ENCODE measurements at places on chromosomes 2 and 18. TPM values are rescaled to one million over a fixed set of nuclear protein-coding genes. Genes with fewer than 3 reads are reported as not detected.

Gene FSHR
- not detected for polyA plus RNA-seq

Gene LRRC30
- not detected for polyA plus RNA-seq

Gene PPIL3
- polyA plus RNA-seq, result 25.2 TPM

Gene VAMP8
- 355 TPM for polyA plus RNA-seq

Gene PIEZO2
- not detected for polyA plus RNA-seq

Gene RAB6C
- polyA plus RNA-seq, result not detected

Gene HOXD13
- polyA plus RNA-seq, result not detected

Gene MTX2
- 21.6 TPM for polyA plus RNA-seq

Gene CPO
- not detected for polyA plus RNA-seq

Gene ARHGEF4
- 5.3 TPM for polyA plus RNA-seq

Gene RNPEPL1
- 101 TPM for polyA plus RNA-seq

Gene SERPINB4
- polyA plus RNA-seq, result not detected

Gene KCNE4
- not detected for polyA plus RNA-seq

Gene MSH6
- 17.6 TPM for polyA plus RNA-seq

Gene CNDP1
- not detected for polyA plus RNA-seq

Gene NBEAL1
- polyA plus RNA-seq, result 8.5 TPM

Gene ALPG
- not detected for polyA plus RNA-seq

Gene SULT1C4
- polyA plus RNA-seq, result not detected

Gene OSGEPL1
- polyA plus RNA-seq, result 10.3 TPM

Gene CETN1
- not detected for polyA plus RNA-seq

Gene CRACDL
- 1.2 TPM for polyA plus RNA-seq

- no peak for DNase-seq
Measured at GRCh38 chr2:127847931-127848330, 10.0 kb downstream of the POLR2D start.

- no peak for DNase-seq
Measured at GRCh38 chr2:121947674-121948073, 192.2 kb downstream of the TSN start.

DNA sequence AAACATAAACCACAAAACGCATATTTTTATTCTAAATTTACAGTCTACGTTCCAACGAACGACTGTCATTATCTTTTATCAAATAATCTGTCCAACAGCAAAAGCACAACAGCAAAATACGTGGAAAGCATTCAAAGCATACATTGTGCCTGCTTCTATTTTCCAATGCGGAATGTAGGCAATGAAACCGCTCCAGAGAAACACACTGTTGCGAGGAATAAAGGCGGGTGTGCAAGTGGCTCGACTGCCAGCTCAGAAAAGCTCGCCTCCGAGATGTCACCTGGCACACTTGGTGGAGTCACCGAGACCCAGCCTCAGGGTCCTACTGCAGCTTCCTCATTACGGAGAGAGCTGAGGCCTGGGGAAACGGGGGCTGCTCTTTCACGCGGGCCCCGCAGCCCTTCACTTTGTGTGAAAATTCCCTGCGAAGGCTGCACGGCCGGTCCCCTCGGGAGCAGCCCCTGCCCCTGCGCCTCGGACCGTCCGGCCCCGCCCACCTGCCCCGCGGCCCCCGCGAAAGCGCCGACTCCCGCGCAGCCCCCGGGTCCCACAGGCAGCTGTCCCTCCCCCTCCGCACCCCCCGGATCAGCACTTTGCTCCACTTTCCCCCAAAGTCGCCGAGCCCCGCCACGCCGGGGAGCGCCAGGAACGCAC is 752 bp downstream of the MGAT4A start:
- peak; percentile 55 for DNase-seq

DNA sequence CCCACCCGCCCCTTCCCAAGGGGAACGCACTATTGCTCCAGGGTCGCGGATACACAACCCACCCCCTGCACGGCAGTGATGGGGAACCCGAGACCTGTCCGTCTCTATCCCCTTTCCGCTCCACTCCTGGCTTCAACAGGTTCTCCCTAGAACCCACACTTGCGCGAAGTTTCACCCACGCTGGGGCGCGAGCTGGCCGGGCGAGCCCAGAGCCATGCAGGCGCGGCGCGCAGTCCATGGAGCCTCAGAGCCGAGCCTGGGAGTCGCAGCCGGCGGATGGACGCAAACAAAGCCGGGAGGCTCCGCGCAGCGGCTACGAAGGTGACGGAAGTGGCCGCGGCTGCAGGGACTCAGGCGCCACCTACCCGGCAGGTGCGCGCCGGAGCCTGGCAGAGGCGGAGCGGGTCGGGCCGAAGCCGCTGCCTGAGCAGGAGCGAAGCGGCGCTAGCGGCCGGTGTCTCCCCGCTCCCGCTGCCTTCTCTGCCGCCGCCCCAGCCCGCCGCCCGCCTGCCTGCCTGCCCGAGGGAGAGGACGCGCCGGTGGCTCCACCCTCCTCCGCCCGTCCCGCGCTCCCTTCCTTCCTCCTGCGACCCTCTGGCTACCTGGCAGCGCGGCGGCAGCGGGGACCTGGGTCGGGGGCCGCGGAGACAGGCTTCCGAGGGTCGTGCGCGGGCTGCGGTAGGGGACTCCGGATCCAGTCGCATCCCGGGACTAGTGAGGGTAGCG is 14.0 kb downstream of the ALPG start:
- no peak for DNase-seq

DNA sequence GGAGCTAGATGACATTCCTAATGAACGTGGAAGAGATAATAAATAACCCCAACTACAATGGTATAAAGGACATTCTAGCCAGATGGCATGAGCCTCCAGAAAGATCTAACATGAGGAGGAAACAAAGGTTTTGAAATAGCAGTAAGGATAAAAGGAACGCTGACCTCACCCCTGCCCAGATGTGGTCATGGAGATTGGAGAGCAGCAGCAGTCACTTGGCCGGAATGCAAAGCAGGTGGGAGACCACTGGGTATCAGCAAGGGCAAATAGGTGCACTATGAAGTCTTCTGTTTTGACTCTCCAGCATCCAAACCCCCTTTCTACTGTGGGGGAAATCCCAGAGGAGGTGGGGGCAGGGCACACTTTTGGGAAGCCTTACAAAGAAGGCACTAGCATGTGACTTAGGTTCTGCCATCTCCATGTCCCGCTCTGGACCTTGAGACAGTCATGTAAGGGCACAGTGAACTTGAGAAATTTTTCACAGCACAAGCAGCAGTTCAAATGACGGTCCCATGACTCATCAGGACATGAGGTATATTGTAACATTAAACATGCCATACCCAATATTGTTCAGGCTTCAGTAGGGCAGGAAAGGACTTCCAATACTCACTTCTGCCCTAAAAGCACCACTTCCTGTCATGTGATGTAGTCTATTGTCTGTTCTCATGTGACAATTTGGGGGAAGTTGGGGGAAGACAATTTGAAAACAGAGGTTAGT is 55.2 kb downstream of the METTL4 start:
- no peak for DNase-seq

GRCh38 chr2:237895544-237896506 is 36.4 kb downstream of the RAMP1 start:
- peak; percentile 33 for DNase-seq

DNA sequence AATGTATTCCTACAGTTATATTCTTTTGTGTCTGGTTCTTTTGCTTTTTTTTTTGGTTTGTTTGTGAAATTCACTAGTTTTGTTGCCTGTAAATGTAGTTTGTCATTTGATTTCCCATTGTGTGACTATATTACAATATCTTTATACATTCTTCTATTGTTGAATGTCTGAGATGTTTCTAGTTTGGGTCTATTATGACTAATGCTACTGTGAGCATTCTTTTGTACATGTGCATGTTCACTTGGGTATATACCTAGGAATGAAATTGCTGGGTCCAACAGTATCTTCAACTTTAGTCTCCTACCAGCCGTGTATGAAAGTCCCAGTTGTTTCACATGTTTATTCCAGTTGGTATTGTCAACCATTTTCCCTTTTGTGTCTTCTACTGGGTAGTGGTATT is 112.7 kb upstream of the RBMS1 start:
- no peak for DNase-seq

- no peak for DNase-seq
Measured at GRCh38 chr2:105788670-105789290, 44.1 kb downstream of the NCK2 start.

GRCh38 chr2:209965723-209966122 is 36.7 kb upstream of the RPE start:
- no peak for DNase-seq

DNA sequence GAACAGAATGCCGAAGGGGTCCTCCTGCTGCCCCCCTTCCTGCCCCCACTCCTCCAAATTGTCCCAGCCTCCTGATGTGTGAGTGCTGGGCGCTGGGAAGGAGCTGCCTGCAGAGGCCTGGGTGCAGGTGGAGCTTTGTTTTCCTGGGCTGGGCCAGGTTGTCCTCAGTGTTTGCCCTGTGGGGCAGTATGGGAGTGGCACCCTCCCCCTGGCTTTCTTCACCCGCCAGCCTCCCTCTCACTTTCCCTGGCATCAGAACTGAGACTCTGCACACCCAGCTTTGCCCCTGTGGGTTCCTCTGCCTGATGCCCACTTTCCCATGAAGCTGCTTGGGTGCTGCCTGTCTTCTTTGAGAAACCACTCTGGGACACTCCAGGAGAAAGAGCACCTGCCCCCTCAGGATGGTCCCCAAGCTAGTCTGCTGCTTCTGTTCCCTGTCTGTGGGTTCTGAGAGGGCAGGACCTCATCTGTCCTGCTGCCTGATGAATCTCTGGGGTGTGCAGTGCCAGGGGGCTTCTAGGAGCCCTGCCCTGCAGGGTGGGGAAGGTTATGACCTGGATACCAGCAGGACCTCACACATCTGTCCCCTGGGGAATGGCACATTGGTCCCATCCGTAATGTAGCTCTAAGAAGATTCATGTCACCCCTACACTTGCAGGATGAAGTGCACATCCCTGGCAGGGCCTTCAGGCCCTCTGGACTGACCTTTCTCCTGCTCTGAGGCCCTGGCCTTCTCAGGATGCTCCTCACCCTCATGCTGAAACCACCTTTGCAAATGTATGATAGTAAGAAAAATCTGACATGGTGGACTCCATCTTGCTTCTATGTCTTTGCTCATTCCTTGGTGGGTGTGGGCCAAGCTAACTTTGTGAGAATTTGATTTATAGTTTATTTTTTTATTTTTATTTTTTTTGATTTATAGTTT is 146.8 kb upstream of the HS6ST1 start:
- DNase-seq, result no peak

DNA sequence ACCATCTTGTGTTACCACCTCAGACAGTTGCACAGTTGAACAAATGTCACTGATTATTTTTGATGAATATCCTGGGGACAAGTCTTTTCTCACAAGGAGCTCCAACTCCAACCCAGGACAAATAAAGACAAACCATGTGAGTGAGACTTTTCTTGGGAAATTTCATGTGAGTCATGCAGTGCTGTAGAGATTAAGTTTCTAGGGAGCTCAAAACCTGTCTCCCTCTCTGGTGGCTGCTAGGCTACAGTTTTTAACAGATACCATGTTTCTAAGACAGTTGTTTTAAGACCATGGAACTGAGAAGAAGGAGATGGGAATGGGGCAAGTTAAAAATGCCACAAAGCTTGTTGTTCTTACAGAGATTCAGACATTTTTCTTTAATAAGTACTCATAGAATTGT is 255.5 kb downstream of the RIT2 start:
- no peak for DNase-seq

- DNase-seq, result no peak
Measured at GRCh38 chr2:69644506-69644979, 1.0 kb upstream of the AAK1 start.

GRCh38 chr2:174610243-174610995 is 12.8 kb upstream of the WIPF1 start:
- no peak for DNase-seq

DNA sequence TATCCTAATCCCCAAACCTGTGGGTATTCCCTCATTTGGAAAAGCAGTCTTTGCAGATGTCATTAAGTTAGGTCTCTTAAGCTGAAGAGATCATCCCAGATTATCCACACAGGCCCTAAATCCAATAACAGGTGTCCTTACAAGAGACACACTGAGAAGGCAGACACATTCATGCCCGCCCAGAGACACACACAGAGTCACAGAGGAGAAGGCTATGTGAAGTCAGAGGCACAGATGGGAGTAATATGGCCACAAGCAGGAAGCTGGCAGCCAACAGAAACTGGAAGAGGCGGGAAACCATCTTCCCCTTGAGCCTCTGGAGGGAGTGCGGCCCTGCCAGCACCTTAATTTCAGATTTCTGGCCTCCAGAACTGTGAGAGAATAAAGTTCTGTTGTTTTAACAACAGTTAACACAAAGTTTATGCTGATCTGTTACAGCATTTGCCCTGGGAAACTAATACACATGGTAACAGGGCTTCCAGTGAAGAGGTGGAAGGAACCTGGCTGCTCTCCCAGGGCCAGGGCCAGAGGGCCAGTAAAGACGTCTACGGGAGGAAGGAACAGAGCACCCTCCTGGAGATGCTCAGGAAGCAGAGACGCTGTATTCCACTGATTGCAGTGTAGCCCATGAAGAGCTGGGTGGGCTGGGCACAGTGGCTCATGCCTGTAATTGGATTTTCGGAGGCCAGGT is 217.5 kb downstream of the GLI2 start:
- DNase-seq, result no peak

- DNase-seq, result no peak
Measured at GRCh38 chr2:236633775-236634560, 64.3 kb downstream of the ACKR3 start.

DNA sequence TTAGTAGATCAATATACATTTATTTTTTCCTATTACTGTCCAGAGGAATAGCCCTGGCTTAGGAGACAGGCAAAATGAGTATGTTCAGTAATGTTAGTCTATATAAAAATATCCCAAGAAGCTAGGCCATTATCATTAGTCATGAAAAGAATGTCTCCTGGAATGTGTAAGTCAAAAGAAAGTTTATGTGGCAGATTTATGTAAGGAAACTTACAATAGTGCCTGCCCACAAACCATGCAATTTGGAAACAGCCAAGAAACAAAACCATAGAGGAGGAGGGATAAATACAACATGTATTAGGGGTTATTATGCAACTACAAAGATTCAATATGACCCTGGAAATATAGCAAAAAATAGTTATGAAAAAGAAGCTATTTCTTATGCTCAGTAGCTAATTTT is 96.3 kb downstream of the NOL4 start:
- DNase-seq, result no peak

GRCh38 chr18:61581578-61582201 is 248.5 kb downstream of the CDH20 start:
- peak; percentile 45 for DNase-seq

DNA sequence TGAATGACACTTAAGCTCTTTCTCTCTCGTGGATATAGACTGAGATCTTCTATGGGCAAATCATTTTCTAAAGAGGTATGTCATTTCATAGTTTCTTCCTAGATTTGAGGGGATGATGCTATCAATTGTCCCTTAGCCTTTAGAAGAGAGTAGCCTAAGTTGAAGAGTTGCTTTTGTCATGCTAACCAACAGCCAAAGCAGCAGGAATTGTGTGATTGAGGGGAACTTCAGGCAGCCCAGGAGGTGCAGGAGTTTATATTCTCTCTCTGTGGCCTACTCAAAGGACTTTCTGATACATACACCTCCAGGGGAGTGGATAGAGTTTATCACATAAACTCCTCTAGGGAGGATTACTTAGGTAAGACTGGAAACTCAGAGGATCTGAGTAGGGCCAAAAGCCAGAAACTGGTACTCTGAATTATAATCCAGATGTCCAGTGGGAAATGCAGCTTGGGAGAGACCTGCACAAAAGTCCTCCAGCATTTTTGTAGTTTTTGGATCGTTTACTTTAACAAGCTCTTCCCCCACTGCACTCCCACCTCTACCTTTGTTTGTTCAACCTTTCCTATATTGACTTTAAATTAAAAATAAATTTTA is 150.7 kb upstream of the CCDC68 start:
- no peak for DNase-seq

- DNase-seq, result no peak
Measured at GRCh38 chr18:45415614-45416013, 199.7 kb upstream of the SLC14A2 start.

- no peak for DNase-seq
Measured at GRCh38 chr2:3493615-3494007, 25.7 kb downstream of the ADI1 start.

Measured in CD8-positive, alpha-beta memory T cell (primary cell).